ENCODE measurements at places on chromosomes 13 and 19.
A peak's percentile ranks its signal among the peaks of the same experiment; 100 is the strongest.

DNA sequence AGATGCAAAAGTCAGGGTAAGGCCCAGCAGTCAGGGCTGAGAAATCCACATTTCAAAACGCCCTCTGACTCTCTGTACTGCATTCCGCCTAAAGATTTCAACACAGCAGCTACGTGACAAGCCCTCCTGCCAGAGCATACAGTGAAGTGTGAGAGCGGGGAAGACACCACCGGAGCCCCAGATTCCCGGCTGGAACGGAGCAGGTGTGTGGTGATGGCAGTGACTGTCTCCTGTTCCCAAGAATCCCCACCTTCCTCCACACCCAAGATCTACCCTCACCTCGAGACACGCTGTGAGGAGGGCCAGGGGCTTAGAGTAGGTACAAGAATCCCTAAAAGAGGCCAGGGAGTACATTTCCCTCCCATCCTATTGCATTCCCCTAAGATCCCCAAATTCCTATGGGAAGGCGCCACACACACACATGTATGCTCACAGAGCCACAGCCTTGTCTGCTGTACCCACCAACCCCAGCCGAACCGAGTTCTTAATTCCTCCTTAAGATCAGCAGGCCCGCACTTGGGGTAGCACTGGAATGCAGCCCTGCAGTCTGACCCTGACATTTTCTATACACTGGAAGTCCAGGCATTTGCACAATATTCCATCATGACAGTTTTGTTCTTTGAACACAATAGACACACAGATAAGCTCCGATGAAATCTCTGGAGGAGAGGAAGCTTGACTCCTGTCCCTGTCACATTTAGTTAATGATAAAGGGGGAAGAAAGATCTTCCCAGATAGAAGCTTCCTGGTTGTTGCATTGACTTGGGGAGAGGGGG is 102.9 kb downstream of the FOXO1 start:
- no peak for DNase-seq

GRCh38 chr13:107461751-107462150 is 753.6 kb downstream of the LIG4 start:
- no peak for DNase-seq

GRCh38 chr19:647566-648284 is 8.0 kb downstream of the FGF22 start:
- no peak for DNase-seq

- DNase-seq = no peak
These were observed 213.4 kb upstream of the PCDH17 start for GRCh38 chr13:57418067-57418677.

DNA sequence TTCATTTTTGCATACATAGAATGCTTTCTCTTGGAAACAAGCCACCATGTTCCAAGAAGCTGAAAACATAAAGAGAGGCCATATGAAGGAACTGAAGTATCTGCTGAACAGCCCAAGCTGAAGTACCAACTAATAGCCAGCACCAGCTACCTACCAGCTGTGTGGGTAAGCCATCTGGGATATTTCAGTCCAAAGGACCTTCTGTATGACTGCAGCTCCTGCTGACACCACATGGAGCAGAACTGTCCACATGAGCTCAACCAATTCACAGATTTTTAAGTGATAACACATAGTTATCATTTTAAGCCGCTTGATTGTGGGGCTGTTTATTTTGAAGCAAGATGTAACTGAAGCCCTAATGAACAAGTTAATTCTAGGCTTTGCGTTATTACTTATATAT is 621.1 kb upstream of the KLHL1 start:
- DNase-seq = no peak

DNA sequence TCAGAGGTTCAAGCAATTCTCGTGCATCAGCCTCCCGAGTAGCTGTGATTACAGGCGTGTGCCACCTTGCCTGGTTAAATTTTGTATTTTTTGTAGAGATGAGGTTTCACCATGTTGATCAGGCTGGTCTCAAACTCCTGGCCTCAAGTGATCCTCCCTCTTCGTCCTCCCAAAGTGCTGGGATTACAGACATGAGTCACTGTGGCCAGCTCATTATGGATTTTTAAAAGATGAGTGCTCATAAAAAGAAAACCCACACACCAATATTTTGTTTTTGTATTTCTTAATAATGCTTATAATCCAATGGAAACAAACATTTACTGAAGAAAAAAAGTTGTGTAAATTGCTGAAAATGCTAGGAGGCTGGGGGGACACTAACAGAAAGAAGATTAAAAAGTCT is 5.0 kb upstream of the MICU2 start:
- no peak for DNase-seq

DNA sequence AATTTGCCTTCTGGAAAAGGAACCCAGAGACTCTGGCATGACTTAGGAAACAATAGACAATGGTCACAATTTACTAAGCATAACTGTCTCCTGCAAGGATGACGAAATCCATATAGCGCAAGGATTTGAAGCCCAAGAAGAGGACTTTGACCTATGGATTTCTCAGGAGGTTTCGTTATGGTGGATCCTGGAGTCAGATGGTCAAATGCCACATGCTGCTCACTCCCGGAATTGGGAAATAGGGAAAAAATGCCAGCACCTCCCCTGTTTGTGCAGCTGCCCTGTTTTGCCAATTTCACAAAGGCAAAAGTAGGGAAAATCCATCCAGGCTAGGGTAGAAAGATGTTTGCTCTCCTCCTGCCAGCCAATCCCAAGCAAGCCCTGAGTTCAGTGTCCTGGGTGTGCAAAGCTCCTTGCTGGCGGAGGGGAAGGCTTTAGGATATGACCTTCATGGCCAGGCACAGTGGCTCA is 23.4 kb downstream of the RDH8 start:
- DNase-seq = no peak

DNA sequence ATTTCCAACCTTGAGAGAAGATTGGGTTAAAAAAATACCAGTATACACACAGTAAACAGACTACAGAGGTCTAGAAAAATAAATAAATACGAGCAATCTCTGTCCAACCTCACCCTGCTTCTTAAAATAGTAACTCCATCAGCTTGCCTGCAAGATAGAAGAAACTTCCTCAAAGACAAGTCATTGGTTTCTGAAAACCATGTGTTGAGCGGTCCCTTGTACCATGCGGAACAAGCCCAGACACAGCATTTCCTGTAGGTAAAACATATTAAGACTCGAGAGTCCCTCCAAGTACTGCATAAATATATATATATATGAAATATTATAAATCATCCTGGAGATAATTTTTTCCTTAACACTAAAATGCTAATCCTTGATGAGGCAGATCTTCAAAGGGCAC is 157.4 kb downstream of the MZT1 start:
- DNase-seq = no peak

DNA sequence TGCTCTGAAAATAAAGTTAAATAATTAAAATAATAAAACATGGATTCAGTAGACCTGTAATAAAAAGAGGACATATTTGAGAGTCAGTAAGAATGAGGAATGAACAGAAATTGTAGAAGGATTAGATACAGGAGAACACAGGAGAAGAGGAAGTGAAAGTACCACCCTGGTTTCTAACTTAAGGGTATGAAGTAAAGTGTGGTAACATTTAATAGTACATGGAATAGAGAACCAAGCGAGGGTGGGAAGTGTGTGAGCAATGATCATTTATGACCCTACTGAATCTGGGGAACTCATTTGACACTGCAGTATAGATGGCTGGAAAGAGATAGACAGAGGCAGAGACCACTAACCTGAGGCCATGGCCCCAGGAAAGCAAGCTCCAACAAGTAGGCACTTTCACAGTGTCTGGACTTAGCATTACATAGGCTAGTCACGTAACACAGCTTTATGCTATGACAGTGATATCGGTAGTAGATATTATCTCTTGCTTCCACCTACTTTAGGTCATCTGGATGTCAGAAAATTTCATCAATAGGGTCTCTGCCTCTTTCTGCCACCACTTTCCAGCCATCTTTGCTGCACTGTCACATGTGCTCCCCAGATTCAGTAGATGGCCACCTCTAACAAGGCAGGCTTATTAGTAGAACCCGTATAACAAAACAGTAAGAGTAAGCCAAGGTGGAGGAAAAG is 633.9 kb upstream of the MIR17HG start:
- no peak for DNase-seq

- no peak for DNase-seq
These were observed 636 bp upstream of the FOXO1 start for GRCh38 chr13:40666933-40667621.

DNA sequence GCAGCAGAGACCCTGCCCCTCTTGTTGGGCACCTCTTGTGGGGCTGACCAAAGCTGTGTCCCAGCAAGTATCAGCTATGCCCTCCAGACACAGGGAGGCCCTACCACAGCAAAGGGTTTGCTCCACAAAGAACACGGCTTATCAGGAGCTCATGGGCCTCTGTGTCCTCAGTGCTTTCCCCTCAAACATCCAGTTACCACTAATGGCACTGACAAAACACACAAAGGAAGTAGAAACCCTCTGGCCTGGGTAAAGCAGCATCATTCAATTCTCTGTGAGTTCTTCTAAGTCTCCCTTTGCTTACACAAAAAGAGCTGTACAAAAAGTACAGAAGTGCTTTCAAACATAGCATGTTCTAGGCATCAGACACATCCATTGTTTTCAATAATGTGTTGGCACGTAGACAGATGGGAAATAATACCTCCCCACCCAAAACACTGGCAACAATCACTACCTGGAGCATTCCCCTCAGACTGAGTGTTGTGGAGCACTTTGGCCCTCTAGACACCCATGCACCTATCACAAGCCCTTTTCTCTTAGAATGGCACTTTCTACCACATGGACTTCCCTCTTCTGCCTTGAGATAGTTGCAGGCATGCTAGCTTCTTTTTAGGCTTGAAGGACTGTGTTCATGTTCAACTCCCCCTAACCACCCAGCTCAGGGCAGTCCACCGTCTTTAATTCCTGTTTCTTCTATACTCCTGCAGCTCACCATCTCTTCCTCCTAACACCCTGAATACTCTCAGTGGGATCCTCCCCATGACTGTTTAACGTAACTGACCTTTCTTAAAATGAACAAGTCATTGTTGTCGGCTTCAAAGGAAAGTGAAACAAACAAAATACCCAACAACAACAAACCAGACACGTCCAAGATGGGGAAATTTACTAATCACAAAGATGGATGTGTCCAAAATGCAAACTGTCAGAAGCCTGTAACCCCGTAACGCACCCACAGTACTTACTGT is 43.5 kb downstream of the ATP7B start:
- DNase-seq = no peak

- no peak for DNase-seq
These were observed 29.8 kb downstream of the ARHGAP35 start for GRCh38 chr19:46890423-46891170.

DNA sequence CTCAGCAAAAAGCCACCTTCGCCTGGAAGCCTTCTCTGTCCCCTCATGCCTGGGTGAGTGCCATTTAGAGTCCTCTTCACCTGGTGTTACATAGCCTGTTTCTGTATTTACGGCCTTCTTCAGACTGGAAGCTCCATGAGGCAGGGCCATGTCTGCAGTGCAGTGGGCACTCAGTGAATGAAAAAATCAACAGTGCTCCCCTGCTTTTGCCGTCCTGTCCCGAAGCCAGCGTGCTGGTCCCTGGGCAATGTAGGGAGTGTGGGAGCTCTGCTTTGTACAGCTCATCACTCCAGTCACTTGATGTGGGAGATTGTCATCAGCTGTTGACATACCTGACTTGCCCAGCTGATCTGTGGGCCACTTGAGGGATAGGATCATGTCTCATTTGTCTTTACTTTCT is 129.0 kb upstream of the TSHZ3 start:
- no peak for DNase-seq

DNA sequence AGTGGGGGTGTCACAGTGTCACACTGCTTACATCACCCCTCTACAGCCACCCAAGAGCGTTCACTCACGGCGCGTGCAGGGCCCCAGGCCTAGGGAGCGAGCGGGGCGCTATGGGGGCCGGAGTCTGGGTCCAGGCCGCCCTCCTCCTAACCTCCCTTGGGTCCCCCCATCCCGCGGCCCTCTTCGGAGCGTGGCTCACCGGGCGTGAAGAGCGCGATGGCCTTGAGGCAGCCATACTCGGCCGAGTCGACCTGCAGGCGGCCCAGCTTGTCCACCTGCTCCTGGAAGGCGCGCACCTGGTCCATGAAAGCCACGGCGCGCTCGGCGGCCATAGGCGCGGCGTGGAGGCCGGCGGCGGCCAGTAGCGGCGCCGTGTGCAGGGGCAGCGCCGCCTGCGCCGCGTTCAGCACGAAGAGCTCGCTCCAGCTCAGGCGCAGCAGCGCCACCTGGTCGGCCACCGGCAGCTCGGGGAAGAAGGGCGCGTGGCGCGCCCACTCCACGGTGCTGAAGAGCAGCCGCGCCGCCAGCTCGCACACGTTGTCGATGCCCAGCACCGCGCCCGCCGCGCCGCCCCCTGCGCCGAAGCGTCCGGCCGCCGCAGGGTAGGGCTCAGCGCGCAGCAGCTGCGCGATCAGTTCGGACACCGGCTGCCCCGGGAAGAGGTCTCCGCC is 9.4 kb downstream of the OCEL1 start:
- DNase-seq = peak; percentile 56

GRCh38 chr13:31982124-31982523 is 49.5 kb upstream of the FRY start:
- no peak for DNase-seq

DNA sequence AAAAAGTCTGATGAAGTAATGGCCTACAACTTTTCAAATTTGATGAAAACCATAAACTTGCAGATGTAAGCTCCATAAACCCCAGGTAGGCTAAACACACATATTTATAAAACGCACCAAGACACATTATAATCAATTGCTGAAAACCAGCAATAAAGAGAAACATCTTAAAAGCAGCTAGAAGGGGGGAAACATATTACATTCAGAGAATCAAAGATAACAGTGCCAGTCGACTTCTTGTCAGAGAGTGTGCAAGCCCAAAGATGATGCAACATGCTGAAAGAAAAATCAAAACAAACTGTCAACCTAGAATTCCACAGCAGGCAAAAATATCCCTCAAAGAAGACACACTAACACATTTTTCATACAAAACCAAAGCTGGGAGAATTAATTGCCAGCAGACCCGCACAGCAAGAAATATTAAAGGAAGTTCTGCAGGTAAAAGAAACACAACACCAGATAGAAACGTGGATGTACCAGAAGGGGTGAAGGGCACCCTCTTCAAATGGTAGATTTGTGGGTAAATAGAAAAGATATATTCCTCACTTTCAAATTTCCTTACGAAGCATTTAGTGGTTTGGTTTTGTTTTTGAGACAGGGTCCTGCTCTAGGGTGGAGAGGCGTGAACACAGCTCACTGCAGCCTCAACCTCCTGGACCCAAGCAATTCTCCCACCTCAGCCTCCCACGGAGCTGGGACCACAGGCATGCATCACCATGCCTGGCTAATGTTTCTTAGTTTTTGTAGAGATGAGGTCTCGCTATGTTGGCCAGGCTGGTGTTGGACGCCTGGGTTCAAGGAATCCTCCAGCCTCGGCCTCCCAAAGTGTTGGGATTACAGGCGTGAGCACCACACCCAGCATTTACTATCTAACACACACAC is 16.5 kb upstream of the ATP1A3 start:
- DNase-seq = no peak
